ENCODE measurements at places on chromosomes 12 and 14. TPM values are rescaled to one million over a fixed set of nuclear protein-coding genes. Genes with fewer than 3 reads are reported as not detected.
A peak's percentile ranks its signal among the peaks of the same experiment; 100 is the strongest.

The MAP3K9 gene
- 6.4 TPM for total RNA-seq

DNA sequence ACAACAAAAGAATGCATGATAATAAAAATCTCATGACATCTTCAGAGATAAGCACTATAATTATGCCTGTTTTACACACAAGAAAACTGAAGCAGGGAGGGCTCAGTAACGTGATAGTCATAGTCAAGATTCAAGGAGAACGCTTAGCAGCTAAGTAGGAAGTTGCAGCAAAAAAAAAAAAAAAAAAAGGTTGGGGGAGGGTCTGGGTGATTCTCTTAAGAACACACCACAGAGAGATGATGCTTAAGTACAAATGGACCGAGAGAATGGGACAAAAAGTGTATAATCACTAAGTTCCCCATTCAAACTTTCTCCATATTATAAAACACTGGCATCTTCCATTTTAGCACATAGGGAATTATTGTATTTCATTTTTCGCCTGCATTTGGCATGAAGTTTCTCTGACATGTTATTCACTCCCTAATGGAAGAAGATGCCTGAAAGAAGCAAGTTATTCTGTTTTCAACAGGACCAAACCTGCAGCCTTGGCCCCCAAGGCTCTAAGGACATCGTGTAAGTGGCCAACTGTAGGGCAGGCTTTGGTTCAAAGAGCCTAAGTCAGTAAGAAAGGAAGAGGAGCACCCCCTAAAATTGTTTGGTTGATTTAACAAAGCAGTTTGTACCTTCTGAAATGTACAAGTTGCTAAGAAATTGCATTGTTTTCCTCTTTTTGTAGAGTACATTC is 142.9 kb upstream of the TMPO start:
- DNase-seq: no peak

DNA sequence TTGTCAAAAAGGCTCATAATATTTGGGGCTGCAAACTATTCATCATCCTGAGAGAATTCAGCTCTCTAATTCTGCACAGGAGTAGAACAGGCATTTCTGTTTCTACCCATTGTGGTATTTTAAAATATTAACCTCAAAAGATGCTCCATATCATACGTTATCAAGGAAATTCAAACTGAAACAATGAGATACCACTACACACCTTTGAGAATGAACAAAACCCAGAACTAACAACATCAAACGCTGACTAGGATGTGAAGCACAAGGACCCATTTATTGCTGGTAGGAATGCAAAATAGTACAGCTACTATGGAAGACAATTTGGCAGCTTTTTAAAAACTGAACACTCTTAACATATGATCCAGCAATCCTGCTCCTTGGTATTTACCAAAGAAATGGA is 171.8 kb downstream of the DUSP6 start:
- no peak for DNase-seq

DNA sequence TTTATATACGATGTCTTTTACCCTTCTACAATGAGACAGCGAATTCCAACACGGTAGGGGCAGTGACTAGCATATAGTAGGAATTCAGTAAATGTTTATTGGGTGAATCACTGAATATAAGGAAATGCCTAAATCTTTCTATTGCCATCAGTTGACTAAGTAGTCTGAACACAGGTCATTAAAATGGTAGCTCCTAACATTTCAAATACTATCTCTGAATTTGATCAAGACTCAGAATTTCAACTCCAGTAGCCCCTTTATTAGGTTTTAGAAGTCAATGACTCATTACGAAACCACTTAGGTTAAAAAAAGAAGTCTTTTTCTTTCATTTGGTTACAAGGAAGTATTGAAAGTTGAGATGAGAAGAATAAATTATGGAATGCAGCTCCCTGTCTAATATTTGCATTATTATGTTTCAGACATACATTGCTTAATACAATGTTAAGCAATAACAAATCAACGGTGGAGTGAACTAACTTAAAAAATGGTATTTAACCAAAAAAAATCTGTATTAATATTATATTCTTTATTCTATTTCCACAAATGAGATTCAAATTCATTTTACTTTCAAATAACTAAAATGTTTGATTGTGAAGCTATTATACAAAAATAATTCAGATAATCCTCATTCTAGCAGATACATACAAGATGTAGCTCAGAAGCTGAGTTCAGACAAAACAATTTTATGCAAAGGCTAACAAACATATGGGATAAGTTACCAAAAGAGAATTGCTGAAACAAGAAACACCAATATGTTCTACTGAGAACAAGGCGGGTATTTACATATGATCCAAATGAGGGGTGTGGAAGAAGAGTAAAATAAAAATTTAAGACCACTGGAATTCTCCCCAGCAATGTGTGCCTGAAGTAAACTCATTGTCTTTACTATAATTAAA is 302.7 kb downstream of the CEP128 start:
- no peak for DNase-seq

DNA sequence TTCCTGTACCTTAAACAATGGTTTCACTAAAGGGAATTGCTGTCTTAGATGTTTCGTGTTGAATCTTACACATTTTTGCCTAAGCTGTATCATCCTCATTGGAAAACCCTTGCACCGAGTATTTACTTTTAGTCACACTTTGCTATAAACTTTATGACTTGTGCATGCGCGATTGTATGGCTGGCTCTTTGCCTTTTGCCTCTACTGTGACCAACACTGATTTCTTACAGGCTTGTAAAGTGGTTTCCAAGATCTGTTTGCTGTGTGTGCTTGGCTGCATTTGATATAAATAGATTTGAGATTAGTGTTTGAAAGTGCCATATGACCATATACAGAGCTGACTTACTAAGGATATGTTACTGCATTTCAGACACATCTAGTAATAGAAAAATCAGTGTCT is 40.5 kb downstream of the RASSF3 start:
- DNase-seq: no peak

- no peak for DNase-seq
These were observed 311.7 kb upstream of the CCDC196 start for GRCh38 chr14:66174453-66174891.

DNA sequence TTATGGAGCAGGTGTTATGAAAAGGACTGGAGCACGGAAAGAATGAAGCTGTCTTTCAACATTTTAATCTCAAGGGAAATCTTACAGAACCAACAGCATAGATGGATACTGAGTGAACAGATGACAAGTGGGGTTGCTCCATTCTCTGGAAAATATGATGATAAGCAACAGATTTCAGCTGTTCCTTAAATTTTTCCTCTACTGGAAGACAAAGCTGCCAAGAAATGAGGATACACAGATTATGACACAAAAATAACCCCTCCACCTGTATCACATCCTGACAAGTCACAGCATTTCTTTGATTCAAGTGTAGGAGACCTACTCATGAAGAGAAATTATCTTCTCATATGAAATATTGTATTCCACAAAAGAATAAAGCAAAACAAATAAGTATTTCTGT is 13.0 kb upstream of the TMTC2 start:
- DNase-seq: no peak

DNA sequence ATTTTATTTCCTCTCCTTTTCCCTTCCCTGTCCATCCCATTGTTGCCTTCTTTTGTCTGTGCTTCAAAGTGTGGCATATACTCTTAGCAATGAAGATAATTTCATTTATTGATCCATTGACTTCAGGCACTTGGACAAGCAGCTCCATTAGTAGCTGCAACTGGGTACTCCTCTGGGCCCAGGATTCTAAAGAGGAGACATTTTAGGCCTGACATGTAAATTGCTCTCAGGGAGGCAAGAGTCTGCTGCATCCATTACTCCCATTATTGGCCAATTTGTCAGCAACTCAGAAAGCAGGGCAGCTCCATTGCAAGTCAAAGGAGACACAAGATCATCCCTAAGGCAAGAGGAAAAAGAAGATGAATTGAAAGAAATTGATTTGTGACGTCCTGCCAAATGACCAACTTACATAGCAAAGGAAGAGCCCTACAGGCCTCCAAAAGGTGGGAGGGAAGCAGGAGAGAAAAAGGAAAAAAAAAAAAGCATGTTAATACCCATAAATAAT is 1094.1 kb upstream of the FLRT2 start:
- DNase-seq: no peak

The FAM161B gene
- 5.8 TPM for total RNA-seq

The PTCSC3 gene
- not detected for total RNA-seq

The TAS2R7 gene
- not detected for total RNA-seq

The PIWIL1 gene
- not detected for total RNA-seq

DNA sequence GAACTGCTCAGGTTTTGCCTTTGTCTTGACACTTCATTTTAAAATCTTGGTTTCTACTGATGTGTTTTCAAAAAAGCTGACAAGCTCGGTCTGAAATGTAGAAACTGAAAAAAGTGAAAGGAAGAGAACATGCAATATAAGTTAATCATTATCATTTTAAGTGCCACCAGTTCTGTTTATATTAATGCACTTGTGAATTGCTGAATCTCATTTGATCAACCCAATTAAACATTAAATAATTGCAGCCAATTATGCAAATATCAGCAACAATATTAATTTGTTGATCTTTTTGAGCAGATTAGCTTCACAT is 133.8 kb downstream of the BCAT1 start:
- no peak for DNase-seq

DNA sequence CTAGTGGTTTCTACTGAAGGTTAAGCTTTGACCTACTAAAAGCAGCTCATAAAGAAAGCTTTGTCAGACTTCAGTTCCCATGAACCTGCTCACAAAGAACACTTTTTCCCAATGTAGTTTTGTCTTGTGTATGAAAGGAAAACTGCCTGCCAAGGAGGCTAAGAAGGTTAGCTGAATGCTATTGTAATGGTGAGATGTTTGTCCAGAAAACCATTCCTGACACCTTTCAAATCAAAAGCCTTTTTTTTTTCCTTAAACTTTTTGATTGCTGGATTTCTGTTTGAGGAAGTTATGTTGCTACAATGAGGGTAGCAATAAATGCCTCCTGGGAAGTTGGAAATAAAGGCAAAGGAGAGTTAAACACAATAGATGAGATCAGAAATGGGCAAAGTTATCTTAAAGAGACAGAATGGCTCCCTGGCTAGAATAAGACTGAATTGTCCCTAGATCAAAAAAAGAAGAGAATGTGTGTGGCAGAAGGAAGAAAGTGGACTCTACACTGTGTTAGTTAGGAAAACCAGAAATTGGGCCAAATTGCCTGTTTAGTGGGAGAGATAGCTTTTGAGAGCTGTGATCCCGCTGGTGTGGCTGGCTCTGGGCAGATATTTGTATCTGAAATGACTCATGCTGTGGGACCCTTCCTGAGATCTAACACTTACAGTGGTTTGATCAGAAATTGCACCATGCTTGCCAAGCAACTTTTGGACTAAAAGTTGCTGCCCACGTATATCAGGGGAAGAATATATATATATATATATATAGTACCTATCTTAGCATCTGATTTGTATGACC is 27.5 kb downstream of the TECPR2 start:
- DNase-seq: no peak

The CLEC14A gene
- not detected for total RNA-seq

DNA sequence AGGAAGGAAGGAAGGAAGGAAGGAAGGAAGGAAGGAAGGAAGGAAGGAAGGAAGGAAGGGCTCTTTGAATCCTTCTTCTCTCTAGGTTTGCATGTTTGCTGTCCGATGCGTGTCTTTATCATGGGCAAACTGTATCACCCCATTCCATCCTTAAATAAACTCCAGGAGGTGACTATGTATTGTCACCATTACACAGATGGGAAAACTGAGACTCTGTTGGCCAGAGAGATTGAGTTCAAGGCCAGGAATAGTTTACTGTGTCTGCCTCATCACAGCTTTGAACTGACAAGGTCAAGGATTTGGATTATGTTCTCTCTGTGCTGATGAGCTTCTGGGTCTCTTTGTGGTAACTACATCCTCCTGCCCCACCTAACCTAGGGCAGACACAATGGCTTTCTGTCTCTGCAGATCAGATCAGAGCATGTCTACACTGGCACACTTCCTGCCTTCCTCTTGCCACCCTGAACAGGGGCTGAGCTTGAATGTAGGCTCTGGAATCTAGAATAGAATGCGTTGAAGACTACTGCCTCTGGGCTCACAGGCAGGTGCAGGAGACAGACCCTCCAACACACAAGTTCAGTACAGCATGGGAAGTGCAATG is 78.9 kb upstream of the MAP1LC3B2 start:
- DNase-seq: peak; percentile 10

DNA sequence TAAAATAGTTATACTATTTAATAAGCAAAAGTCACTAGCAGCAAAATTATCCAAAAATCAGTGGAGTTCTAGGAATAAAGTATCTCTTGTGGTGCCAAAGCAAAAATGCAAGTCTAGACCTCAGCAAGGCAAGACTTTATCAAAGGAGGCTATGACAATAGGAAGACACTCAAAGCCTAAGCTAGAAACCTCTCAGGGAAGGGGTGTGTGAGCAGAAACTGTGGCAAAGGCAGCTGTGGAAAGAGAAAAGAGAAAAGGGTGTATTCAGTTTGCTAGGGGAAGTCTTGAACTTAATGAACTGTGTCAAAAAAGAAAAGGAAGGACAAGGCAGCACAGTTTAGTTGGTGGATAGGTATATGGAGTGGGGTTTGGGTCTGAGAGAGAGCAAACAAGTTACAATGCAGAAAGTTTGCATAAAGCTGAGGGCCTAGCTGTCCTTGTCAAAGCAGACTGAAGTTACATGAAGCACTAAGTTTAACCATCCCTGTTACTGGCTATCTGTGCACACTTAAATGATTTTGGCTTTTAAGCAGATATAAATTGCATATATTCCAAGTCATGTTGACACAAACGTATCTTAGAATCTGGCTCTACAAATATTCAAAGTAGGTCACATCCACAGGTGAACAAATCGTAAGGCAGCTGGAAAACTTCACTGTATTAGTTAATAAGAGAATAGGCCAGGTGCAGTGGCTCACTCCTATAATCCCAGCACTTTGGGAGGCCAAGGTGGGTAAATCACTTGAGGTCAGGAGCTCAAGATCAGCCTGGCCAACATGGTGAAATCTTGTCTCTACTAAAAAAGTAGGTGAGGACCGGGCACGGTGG is 31.0 kb upstream of the AMN1 start:
- DNase-seq: no peak

GRCh38 chr14:89408907-89409700 is 7.9 kb downstream of the FOXN3 start:
- DNase-seq: no peak

The BDKRB1 gene
- total RNA-seq: not detected

- peak; percentile 82 for DNase-seq
These were observed 101.9 kb downstream of the RIN3 start for GRCh38 chr14:92615451-92615850.

GRCh38 chr12:108455706-108456105 is 59.4 kb upstream of the FICD start:
- no peak for DNase-seq

All from CD4-positive, alpha-beta memory T cell (primary cell).